Adipose tissue (tissue), 3 donors: ENCODE measurements at places on chromosomes 12 and 14. TPM values are rescaled to one million over a fixed set of nuclear protein-coding genes. Genes with fewer than 3 reads are reported as not detected.

Gene TUNAR
- polyA plus RNA-seq, result not detected

Gene RD3L
- not detected for polyA plus RNA-seq

Gene SLC7A7
- 3.7 TPM for polyA plus RNA-seq

Gene JAG2
- 19.0 TPM for polyA plus RNA-seq

Gene KRT73
- 0.07 TPM for polyA plus RNA-seq
